B cell (primary cell): ENCODE measurements at places on chromosomes 4 and X. TPM values are rescaled to one million over a fixed set of nuclear protein-coding genes. Genes with fewer than 3 reads are reported as not detected.
A peak's percentile ranks its signal among the peaks of the same experiment; 100 is the strongest.

COX7B2 gene
- not detected in 2 replicates for polyA plus RNA-seq

MMRN1 gene
- 0.23 and 0.33 TPM in 2 replicates for polyA plus RNA-seq

CT45A1 gene
- not detected in 2 replicates for polyA plus RNA-seq

NAP1L3 gene
- 0.06 and 0.10 TPM in 2 replicates for polyA plus RNA-seq

OCIAD1 gene
- polyA plus RNA-seq: 82.3 and 123 TPM in 2 replicates

NOX1 gene
- polyA plus RNA-seq: 0.13 TPM in 1 of 2 replicates, not detected in the other

- H3K27me3 ChIP-seq: no peaks in the 10 kb centered on the region
- H3K27ac ChIP-seq: no peak overlapping the region
- H3K4me1 ChIP-seq: peaks cover 56% of the 10 kb centered on the region
- H3K36me3 ChIP-seq: no peaks in the 10 kb centered on the region
- DNase-seq: no peak
- H3K4me3 ChIP-seq: no peak overlapping the region
Observed at GRCh38 chrX:46707274-46707965, 51.5 kb downstream of the SLC9A7 start.

GRCh38 chrX:21153033-21153432 is 221.2 kb upstream of the CNKSR2 start:
- no peak overlapping the region for H3K4me3 ChIP-seq
- no peaks in the 10 kb centered on the region for H3K27me3 ChIP-seq
- H3K27ac ChIP-seq: no peak overlapping the region
- no peak for DNase-seq

DNA sequence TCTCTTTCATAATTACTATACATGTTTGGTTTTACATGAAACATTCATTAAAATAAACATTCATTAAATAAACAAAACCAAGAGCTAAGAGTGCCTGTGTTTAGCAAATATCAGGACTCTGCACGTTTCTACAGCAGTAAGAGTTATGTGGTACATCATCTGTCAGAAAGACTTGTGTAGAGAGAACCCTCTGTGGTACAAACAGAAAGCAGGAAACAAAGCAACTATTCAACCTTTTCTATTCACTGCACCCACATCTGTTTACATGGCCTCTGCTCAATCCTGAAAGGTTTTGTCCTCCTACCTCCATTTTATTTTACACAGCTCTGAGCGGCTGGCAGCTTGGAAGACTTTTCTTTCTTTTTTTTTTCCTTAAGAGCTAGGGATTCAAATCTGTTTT is 90.7 kb upstream of the PCDH18 start:
- no peak for DNase-seq
- H3K36me3 ChIP-seq: no peaks in the 10 kb centered on the region
- H3K27ac ChIP-seq: no peak overlapping the region
- H3K27me3 ChIP-seq: no peaks in the 10 kb centered on the region

- DNase-seq: no peak
- H3K4me3 ChIP-seq: no peak overlapping the region
- peaks cover 2% of the 10 kb centered on the region for H3K36me3 ChIP-seq
- H3K4me1 ChIP-seq: peaks cover 8% of the 10 kb centered on the region
Observed at GRCh38 chrX:110015032-110015431, 12.1 kb downstream of the TMEM164 start.

DNA sequence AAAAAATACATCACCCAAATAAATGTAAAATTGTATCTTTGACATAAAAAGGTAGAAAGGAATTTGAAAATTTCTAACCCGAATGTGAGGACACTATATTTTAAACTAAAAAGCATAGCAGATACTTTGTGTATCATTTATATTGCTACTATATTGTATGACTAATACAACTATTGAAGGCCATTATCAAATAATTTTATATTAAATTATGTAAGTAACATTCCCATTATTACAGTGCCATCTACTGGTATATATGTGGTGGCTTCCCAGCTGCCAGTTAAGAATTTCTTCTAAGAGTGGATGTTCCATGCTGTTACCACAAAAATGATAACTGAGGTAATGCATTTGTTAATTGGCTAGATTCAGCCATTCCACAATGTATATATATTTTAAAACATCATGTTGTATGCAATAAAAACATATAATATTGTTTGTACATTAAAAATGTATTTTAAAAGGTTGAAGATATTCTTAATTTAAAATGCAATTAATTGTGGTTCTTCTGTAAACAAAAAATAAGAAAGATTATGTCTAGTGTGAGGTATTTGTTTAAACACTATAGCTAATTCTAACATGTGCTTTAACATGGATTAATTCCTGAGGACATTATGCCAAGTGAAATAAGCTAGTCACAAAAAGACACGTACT is 65.3 kb downstream of the EGF start:
- peak; percentile 35 for DNase-seq
- no peaks in the 10 kb centered on the region for H3K27me3 ChIP-seq
- no peaks in the 10 kb centered on the region for H3K36me3 ChIP-seq
- H3K4me1 ChIP-seq: no peaks in the 10 kb centered on the region
- H3K27ac ChIP-seq: no peak overlapping the region
